ENCODE measurements at places on chromosomes 4 and X.

GRCh38 chrX:40298572-40299479 is 201.1 kb upstream of the BCOR start:
- no peak for DNase-seq

GRCh38 chrX:17669891-17670290 is 67.4 kb upstream of the SCML1 start:
- DNase-seq = no peak

DNA sequence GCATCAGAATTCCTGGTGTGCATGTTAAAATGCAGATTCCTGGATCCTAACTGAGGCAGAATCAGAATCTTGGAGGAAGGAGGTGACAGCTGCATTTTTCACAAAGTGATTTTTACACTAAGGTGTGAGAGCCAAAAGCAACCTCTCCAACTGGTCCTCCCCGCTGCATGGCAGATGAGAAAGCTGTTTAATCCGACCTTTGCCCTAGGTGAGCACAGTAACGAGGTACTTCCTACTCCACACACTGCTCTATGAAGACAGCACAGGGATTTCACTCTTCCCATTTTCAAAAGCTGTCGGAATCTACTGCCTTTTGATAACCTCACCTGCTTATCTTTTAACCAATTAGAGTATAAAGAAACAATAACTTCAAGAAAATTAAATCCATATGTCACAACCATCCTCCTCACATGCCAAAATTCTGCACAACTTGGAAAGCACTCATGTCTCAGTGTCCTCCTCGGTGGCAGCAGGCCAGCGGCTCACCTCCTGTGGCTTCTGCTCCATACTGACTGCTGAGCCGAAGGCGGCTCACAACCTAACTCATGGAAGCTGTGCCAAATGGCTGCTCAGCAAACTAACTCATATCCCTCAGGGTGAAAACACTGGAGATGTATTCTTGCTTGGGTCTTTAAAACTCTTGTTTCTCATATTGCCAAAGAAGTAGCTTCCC is 3.6 kb downstream of the CASP6 start:
- DNase-seq = no peak

- peak; percentile 14 for DNase-seq
Measured at GRCh38 chrX:86148024-86148511, at the start of gene DACH2. Gene DACH2, plus strand, starts transcription at chrX:86148451.

- no peak for DNase-seq
Measured at GRCh38 chr4:40621592-40622512, 7.8 kb downstream of the RBM47 start.

DNA sequence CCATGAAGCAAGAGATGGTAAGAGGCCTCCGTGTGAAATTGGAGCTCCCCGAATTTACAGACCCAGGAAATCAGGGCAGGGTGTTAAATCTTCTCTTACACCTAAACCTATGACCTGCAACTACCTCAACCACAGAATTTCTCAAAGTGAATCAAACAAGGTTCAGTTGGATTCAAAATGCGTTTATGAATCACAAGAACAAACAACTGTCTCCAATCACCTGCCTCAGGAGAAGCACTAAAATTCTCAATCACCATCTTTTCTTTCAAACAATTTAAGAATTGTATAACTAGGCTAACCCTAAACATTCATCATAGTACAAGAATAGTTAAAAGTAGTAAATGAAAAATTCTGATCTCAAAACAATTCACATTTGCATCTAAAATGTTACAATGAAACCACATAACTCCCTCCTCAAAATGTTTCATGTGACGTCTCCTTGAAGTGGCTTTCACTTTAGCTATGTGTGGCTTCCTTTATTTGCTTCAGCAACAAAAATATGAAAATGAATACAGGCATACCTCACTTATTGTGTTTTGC is 19.2 kb downstream of the PPP3CA start:
- peak; percentile 73 for DNase-seq

DNA sequence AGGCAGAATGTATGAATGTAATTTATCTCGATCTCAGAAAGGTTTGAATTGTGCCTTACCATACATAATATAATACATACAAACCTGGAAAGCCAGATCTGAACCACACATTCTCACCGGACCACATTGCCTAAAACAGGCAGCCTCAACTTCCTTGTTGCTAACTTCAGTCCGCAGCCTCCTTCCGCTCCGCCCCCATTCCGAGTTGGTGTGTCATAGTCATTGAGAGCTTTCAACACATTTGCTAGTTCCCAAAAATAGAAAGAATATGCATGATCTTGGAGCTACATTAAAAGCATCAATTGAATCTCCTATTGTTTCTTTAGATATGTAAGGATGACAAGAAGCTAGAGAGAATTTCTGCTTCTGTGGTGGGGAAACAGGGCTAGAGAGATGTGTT is 127.2 kb downstream of the ARHGEF9 start:
- DNase-seq = no peak

DNA sequence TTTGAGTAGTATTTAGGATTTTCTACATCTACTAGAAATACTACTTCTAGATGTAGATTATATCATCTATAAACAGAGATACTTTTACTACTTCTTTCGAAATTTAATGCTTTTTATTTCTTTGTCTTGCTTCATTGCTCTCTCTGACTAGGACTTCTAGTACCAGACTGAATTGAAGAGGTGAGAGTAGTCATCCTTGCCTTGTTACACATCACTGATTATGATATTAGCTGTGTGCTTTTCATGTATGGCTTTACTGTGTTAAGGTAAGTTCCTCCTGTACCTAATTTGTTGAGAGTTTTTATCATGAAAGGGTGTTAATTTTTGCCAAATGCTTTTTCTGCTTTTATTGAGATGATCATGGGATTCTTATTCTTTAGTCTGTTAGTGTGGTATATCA is 19.6 kb upstream of the IL2 start:
- no peak for DNase-seq

- no peak for DNase-seq
Measured at GRCh38 chrX:46961097-46961496, 48.9 kb downstream of the JADE3 start.

- no peak for DNase-seq
Measured at GRCh38 chrX:109393859-109394258, 88.0 kb downstream of the GUCY2F start.

GRCh38 chrX:130637591-130637990 is 235.8 kb downstream of the RBMX2 start:
- no peak for DNase-seq

- no peak for DNase-seq
Measured at GRCh38 chr4:42588909-42589308, 68.0 kb downstream of the ATP8A1 start.

DNA sequence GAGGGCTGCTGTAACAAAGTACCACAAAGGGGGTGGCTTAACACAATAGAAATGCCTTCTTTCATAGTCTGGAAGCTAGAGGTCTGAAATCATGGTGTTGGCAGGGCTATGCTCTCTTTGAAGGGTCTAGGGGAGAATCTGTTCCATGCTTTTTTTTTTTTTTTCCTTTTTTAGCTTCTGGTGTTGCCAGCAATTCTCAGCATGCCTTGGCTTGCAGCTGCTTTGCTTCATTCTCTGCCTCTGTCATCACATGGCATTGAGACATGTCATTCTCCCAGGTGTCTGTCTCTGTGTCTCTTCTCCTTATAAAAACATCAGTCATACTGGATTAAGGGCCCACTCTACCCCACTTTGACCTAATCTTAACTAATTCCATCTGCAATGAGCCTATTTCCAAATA is 78.6 kb upstream of the BOD1L1 start:
- no peak for DNase-seq
